ENCODE measurements at places on chromosomes 11 and 22.

GRCh38 chr11:78906566-78906965 is 331.9 kb upstream of the NARS2 start:
- DNase-seq, result no peak

GRCh38 chr11:98772893-98773292 is 247.9 kb upstream of the CNTN5 start:
- no peak for DNase-seq

DNA sequence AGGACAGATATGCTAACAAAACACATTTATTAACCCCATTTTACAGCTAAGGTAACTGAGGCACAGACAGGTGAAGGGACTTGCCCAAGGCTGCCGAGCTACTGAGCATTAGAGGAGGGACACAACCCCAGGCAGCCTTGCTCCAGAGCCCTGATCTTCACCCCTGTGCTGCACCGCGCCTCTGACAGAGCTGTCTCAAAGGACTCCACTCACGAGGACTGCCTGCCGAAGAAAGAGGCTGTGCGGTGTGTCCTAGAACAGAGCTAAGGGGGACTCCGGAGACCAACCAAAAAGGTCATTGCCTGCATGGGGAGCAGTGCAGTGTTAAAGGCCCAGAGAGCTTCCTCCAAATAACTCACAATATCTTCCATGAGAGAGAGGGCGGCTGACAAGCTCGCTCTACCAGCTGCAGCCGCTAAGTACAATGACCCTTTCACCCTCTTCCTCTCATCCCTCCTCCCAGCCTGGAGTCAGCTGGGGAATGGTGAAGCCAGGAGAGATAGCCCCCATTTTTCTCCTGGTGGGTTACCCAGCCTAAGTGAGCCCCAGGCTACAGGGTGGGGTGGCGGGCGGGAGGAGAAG is 119.2 kb downstream of the DSCAML1 start:
- no peak for DNase-seq

GRCh38 chr11:65066805-65067291 is 8.5 kb upstream of the NAALADL1 start:
- DNase-seq, result no peak

DNA sequence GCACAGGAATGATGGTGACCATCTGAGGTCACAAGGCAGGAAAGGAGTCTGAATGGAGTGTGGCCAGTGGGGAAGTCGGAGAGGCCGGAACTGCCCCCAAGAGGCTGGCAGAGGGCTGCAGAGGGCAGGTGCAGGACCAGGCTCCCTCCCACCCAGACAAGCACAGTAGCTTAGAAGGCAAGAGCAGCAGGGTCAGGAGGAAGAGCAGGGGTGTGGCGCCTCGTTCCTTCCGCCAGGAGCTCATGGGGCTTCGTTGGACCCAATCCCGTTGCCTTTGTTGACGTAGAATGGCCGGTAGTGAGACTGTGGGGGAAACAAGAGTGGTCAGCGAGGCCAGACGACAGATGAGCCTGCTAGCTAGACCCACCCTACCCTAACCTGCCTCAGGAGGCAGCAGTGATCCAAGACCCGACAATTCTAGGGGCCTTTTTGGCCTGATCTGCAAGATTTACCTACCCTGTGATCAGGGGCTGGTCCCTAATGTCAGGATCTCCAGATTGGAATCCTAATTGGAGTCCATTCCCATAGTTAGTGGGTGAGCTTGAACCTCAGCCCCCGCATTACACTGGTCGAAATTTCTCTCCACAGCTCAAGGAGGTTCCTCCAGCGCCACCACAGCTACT is 25.6 kb downstream of the TRIM29 start:
- no peak for DNase-seq

- DNase-seq, result no peak
Measured at GRCh38 chr11:61842528-61842820, 14.4 kb downstream of the FADS2 start.
